ENCODE measurements at places on chromosomes 4 and X.

GRCh38 chrX:42085836-42086235 lies 162.5 kb upstream of the CASK start:
- no peak for DNase-seq

DNA sequence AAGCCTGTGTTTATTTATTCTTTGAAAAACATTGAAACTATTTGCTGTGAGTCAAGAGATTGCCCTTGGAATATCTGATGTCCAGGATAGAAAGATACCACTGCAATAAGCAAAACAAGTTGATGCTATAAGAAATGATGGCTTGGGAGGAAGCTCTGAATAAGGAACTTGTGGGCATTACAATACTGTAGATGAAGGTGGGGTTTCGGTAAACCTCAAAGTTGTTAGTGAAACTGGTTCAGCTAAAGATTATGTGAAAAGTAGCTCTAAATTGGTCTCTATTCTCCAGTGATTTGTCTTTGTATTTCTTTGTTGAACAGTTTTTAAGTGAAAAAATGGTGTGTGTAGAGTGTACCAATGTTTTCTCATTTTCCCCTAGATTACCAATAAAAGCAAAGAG lies 128.7 kb downstream of the AKAP4 start:
- DNase-seq, result no peak

DNA sequence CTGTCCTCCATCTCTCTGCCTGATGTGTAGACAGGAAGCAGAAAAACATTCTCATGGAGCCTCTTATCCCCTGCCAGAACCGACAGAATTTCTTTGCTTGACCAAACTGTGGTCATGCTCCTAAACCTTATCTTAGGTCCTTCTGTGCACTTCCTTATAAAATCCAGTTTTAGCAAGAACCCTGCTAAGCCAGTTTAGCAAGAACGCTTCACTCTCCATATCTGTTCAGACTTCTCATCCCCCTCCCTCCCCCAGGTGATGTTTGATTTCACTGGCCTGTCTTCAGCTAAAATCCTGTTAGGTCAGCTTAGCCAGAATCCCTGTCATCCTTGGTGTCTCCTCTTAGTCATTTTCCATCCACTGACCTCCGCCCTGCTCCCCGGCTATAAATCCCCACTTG lies 1130.9 kb upstream of the PRKX start:
- no peak for DNase-seq

GRCh38 chr4:119721878-119722277 lies 93.3 kb upstream of the PDE5A start:
- no peak for DNase-seq

DNA sequence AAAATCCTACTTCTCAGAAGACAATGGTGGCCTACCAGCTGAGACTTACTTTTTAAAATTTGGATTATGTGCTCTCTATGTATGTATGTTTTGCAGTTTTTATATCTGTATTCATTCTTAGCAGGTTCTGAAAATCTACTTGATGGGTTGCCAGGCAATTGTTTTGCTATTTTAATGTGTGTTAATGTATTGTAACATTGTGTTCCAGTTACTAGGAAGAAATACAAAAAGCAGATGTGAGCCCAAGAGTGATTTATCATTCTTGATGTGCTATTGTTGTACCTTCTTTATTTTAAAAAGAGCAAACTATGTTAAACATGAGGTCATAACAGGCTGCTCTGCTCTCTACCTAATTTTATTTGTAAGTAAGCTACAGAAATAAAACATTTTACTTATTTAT lies 81.9 kb downstream of the REPS2 start:
- DNase-seq, result no peak

DNA sequence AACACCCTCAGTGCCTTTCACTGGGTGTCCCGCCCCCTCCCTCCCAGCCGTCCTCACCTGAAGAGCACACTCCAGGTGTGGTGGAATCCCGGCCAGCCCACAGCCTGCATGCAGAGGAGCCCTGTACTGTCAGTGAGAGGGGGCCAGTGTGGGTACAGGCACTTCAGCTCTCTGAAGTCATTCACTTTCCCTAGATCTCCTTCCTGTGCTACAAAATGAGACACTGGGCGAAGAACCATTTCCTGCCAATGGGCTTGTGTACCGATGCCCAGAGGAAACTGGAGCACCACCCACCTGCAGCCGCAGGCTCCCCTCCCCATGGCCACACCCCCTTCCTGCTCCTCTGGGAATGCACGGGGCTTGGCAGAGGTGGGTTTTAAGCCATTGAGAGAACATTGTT lies 73.9 kb upstream of the C4orf50 start:
- no peak for DNase-seq

GRCh38 chr4:152165846-152166245 lies 370.0 kb downstream of the FBXW7 start:
- DNase-seq, result no peak

GRCh38 chrX:153934148-153934761 lies 582 bp downstream of the NAA10 start:
- no peak for DNase-seq

- DNase-seq, result no peak
Observed at GRCh38 chr4:161792991-161793390, 370.8 kb downstream of the FSTL5 start.

DNA sequence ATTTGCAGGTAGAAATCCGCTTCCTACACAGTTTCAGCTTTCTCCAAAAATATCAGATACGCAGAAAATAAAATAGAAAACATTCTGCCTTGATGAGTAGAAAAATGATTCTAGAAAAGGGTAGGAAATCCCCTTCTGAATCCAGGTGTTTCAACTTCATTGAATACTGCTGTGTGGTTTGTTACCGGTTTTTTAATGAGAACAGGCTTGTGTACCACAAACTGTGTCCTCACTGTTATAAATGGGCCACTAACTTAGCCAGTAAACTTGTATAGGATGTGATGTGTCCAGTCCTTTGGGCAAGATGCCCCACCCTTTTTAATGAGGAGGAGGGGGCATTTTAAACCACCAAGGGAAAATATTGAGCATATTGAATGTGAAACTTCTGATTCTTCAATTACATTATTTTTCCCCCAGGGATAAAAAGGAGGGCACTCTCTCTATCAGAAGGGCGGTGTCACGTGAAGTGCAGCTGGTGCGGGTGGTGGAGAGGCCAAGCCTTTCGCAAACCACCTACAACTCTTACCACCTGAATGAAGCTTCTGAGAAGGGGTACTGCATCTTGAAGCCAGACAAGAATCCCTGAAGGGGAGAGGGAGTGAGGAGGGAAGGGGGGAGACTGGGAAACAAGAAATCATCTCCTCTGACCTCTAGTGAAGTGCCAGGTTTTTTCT lies 4.5 kb downstream of the CXXC4 start:
- DNase-seq, result peak; percentile 77

- DNase-seq, result no peak
Observed at GRCh38 chr4:1208970-1209704, 36.8 kb upstream of the SPON2 start.

DNA sequence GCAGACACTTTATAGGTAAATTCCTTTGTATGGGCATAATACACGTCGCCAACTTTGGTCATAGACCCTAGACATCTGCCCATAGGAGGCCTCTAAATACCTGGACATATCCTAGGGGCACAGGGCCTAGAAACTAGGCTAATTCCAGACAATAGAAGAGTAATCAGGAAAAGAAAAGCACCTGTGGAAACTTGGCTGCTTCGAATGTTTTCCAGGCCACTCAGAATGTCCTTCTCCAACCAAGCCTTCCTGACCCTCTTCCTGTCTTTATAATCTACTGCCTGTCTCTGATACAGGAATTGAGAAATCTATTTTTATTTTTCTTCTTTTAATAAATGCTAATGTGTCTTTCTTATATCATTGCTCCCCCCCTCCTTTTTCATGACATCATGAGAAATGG lies 493.1 kb downstream of the IL15 start:
- no peak for DNase-seq

DNA sequence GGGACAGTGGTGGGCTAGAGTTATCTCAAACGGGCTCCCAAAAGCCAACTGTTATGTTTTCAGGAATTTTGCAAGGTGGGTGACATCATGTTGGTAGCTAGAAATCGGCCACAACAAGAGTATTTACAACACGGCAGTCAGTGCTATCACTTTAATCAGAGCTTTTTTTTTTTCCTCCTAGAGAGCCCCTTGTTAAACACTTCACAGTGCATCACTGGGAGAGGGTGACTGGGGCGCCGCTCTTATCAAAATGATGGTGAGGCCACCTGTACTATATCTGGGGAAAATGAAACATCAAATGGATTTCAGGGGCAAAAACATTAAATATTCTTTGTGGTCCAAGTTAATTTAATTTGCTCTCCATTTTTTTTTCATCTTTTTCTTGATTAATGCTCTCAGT lies 44.9 kb downstream of the MAMLD1 start:
- no peak for DNase-seq

DNA sequence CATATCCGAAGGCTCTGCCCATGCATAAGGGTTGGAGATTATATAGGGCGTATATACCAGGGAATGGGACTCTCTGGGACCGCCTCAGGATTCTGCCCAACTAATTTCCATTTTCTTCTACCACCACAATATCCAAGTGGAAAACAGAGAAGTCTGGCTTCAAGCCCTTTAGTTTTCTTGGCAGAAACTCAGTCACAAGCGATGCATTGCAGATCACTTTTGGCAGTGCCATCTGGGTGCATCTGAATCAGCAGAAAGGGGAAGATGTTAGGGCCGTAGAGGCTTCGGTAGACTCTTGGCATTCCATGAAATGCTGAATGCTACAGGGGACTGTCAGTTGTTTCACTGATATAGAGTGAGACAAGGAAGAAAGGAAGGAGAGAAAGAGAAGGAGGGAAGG lies 94.1 kb upstream of the FAM9B start:
- DNase-seq, result no peak

Data from NCI-H1092 treated with DMSO at 0.1 percent for 48 hours (cell line).